ENCODE measurements at places on chromosomes 7 and 10.
A peak's percentile ranks its signal among the peaks of the same experiment; 100 is the strongest.

GRCh38 chr7:149850716-149851115 is 12.5 kb downstream of the ZNF862 start:
- DNase-seq, result no peak

GRCh38 chr7:29030781-29031275 is 72.7 kb upstream of the TRIL start:
- DNase-seq, result no peak

DNA sequence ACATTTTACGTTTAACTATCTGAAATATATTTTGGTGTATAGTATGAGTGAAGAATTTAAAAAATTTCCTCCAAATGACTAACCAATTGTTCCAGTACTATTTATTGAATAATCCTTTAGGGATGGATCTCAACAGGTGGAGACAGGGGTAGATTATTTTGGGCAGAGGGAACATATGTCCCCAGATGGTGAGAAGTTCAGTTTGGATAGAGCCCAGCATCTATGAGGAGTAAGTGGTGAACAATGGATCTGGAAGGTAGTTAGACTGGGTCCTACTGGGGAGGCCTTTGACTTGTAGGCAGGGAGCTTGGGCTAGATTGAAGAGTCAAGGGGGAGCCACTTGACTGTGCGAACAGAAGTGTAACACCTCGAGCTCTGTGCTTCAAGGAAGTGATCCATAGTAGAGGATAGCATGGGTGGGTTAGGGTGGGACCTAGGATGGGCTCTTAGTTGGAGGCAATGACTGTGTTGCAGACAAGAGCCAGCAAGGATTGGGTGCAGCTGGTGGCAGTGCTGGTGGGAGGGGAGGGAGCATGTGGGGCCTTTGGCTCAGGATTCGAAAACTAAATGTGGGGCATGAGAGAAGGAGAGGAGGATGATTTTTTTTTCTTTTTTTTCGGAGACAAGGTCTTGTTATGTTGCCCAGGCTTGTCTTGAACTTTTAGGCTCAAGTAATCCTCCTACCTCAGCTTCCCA is 3.9 kb upstream of the PURB start:
- no peak for DNase-seq

DNA sequence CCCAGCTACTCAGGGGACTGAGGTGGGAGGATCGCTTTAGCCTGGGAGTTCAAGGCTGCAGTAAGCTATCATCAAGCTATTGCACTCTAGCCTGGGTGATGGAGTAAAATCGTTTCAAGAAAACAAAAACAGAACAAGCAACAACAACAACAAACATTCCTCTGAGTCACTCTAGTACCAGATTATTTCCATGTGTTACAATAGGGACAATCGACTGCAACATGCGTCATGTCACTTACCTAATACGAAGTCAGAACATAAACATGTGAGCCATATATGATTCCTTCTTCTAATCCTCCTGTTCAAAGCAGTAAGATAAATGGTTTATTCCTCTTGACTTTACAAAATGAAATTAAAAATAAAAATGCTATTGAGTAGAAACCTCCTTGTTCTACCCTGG is 57.3 kb downstream of the ZNF438 start:
- DNase-seq, result no peak

DNA sequence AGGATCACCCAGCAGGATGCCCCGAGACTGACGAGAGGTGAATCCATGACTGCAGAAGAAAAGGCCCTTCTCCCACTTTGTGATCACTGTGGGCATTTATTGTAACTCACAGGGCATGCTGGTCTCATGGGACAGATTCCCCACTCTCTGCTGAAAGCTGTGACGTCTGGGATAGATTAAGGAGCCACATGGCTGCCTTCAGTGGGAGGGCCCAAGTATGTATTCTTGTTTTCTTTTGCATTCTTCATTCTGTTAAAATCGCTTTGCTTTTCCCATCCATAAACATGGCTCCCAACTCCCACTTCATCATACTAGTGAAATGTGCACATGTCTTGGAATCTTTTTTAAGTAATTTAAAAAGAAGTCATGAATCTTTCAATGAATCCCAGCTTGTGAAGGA is 67.2 kb downstream of the FAM107B start:
- peak; percentile 28 for DNase-seq

DNA sequence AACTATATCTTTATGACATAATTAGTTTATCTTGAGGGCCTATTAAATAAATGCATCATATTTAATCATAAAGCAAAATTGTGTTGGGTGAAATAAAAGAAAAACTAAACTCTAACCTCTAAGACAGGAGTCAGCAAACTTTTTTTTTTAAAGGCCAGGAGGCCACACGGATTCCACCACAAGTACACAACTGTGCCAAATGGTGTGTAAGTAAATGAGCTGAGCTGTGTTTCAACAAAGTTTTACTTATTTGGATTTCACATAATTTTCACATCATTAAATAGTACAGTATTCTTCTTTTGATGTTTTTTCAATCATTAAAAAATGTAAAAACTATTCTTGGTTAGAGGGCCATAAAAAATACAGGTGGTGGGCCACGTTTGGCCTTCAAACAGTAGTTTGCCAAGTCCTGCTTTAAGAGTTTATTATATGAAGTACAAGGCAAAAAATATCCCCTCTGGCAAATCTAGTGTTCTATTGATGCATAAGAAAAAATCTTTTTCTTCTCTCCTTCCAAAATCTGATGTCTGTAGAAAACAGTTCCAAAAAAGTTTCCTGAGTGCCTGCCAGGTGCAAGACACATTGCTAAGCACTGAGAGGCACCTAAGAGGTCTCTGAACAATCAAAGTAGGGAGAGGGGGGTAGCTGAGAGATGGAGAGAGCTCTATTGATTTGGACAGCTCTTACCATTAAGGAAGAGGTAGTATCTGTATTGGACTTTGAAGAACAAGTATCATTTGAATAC is 26.5 kb upstream of the SPOCK2 start:
- no peak for DNase-seq

- DNase-seq, result no peak
Observed at GRCh38 chr10:17153321-17153720, 23.7 kb upstream of the CUBN start.

- DNase-seq, result no peak
Observed at GRCh38 chr7:497346-497745, 22.3 kb downstream of the PDGFA start.

- peak; percentile 3 for DNase-seq
Observed at GRCh38 chr10:47022311-47023131, 111.3 kb downstream of the PTPN20 start.

GRCh38 chr10:12025591-12025990 is 17.0 kb downstream of the UPF2 start:
- DNase-seq, result no peak

- no peak for DNase-seq
Observed at GRCh38 chr7:131285556-131285955, 42.1 kb upstream of the MKLN1 start.

- peak; percentile 81 for DNase-seq
Observed at GRCh38 chr10:120942806-120943413, 91.7 kb downstream of the WDR11 start.

DNA sequence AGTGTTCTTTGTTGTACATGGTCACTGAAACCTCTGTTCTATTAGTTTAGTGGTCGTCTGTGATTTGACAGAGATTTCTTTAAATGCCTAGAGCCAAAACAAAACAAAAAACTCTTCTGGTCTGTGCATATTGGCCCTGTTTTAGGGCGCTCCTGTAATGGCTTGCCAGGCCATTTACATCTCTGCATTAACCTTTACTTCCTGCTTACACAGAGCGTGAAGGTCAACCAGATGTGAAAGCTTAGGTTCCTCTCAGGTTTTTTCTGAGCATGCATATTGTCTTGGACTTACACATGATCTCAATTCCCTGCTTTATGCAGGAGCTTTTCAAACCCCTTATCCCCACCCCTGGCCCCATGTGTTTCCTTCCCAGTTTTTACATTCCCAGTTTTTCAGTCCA is 9.6 kb downstream of the ZNF37A start:
- DNase-seq, result no peak

- no peak for DNase-seq
Observed at GRCh38 chr7:150863946-150864345, 11.6 kb downstream of the AOC1 start.

- DNase-seq, result no peak
Observed at GRCh38 chr7:1814089-1814811, 144.2 kb downstream of the ELFN1 start.

DNA sequence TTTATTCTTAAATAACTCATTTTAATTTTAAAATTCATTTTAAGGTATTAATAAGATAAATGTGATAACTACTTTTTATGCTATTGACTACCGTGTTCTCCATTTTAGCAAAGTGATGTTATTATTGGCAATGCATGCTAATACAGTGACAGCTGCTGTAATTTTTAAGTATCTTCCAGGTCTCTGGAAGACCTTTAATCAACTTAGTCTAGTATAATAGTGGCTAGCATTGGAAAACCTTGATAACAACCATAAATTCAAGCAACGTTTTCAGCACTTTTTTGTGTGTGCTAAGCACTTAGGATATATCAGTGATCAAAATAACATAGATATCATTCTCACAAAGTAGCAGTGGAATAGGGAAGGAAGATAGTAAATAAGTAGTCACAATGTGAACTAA is 230.9 kb upstream of the MAGI2 start:
- no peak for DNase-seq

DNA sequence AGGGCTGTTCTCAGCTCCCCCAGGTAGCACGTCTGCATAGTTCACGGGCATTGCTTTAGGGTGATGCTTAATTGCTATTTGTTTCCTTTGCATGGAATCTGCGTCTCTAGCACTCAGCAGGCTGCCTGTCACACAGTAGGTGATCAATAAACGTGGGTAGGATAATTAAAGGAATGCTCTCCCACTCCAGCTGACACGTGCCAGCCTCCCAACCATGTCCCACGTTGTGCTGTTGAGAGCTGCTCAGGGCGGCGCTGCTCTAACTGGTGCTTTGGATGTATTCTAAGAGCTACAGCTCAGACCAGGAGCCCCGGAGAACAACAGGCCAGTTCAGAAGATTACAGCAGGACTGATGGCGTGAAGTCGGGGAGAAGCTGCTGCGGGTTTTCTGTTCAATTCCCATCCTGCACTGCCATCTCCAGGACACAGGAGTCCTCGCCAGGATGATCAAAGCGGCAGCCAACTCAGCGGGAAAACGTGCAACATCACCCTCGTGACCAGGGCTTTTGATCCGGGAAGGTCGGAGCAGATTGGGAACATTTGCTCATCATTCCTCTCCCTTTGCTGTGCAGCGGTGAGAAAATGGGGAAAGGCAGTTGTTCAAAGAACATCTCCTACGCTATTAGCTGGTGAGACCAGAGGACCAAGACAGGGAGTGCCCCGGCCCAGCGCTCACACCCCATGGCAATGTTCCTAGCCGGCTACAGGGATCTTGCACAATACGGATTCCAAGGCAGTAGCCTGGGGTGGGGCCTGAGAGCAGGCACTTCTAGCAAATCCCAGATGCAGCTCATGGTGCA is 50.5 kb upstream of the FOXK1 start:
- peak; percentile 74 for DNase-seq

- DNase-seq, result no peak
Observed at GRCh38 chr10:129777687-129778086, 186.4 kb downstream of the EBF3 start.

DNA sequence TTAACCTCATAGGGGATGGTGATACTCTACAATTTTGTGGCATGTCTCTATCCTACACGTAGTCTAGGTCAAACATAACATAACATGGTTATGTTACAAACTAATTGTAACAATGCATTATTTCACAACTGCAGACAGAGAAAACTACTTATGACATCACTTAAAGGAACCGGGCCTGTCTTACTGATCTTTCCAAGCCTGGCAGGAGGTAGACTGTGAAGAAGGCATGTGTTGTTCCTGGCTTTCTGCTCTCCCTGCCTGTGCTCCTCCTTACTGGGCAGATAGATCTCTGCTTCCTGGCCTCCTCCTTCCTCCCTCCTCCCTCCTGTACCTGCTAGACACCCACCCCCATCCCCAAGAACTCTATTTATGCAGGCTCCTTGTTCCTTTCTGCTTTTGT is 5.4 kb downstream of the CACNB2 start:
- DNase-seq, result no peak

- no peak for DNase-seq
Observed at GRCh38 chr10:30231071-30231652, 117.9 kb downstream of the MTPAP start.

- DNase-seq, result no peak
Observed at GRCh38 chr7:122064971-122065370, 79.1 kb downstream of the AASS start.

DNA sequence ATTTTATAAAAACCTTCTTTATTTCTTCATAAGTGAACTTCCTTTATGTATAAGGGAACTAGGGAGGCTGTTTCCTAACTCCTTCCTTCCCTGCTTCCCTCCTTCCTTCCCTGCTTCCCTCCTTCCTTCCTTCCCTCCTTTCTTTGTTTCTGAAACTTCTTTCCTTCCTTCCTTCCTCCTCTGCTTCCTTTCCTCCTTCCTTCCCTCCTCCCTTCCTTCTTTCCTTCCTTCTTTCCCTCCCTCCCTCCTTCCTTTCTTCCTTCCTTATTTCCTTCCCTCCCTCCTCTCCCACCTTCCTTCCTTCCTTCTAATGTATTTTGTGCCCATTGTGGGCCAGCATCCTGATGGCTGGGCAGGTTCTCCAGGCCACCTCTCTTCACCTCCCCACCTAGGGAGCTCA is 26.8 kb upstream of the UCN3 start:
- no peak for DNase-seq

GRCh38 chr7:116977172-116977571 is 23.9 kb downstream of the ST7 start:
- DNase-seq, result no peak

DNA sequence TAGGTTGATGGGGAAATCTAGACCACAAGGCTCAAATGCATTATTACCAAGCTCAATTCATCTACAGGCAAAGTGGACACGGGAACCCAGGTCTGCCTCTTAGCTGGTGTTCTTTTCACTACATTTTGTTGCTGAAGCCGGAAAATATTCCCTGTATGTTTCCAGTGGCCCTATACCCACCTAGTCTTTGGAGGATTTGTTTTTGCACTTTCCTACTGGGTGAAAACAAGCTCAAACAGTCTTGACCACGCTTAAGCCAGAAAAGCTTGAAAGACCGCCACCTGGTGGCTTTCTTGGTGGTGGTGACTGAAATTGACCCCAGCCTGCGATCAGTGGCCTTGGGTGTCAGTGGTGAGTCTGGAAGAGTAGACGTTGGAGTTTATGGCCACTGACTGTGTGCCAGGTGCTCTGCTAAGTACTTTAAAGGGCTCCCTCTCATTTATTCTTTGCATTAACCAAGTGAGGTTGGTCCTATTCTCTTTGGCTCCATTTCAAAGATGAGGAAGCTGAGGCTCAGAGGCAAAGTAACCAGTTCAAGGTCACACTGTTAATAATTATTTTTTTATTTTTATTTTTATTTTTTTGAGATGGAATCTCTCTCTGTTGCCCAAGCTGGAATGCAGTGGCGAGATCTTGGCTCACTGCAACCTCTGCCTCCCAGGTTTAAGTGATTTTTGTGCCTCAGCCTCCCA is 11.1 kb upstream of the CRTAC1 start:
- peak; percentile 65 for DNase-seq

- no peak for DNase-seq
Observed at GRCh38 chr7:87151002-87151728, 1.1 kb upstream of the DMTF1 start.

DNA sequence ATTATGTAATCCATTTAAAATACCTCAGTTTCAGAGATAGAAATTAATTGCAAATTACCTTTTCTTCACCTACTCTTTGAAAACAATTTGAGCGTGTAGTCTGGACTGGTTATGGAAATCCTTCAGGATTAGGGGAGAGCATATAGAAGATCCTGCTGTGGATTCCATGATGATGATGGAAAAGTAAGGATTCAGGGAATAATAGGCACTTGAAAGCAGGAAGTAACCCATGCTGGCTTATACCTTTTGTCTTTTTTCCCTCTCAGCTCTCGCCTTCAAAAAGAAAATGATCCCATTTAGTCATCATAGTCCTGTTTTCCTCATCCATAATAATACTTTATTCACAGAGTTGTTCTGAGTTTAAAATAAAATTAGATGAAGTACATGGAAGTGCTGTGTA is 4.4 kb downstream of the HBP1 start:
- no peak for DNase-seq

- no peak for DNase-seq
Observed at GRCh38 chr7:36272567-36273269, 116.9 kb upstream of the ANLN start.

All from BE2C (cell line).